Body of pancreas (tissue), 4 donors: ENCODE measurements at places on chromosomes 13 and 19.

GRCh38 chr13:100881291-100881864 lies 206.8 kb upstream of the TMTC4 start:
- no peak for DNase-seq
- H3K36me3 ChIP-seq = no peaks in the 10 kb centered on the region
- no peaks in the 10 kb centered on the region for H3K27me3 ChIP-seq

- peaks cover 5% of the 10 kb centered on the region for H3K4me1 ChIP-seq
- H3K36me3 ChIP-seq = no peaks in the 10 kb centered on the region
- no peak overlapping the region for H3K27ac ChIP-seq
- DNase-seq = no peak
- no peak overlapping the region for H3K4me3 ChIP-seq
These were observed 2.3 kb downstream of the MATK start for GRCh38 chr19:3783660-3784584.

GRCh38 chr13:44305286-44305685 lies 68.3 kb upstream of the SERP2 start:
- peaks cover 20% of the 10 kb centered on the region for H3K4me1 ChIP-seq
- H3K36me3 ChIP-seq = no peaks in the 10 kb centered on the region
- no peak overlapping the region for H3K4me3 ChIP-seq

DNA sequence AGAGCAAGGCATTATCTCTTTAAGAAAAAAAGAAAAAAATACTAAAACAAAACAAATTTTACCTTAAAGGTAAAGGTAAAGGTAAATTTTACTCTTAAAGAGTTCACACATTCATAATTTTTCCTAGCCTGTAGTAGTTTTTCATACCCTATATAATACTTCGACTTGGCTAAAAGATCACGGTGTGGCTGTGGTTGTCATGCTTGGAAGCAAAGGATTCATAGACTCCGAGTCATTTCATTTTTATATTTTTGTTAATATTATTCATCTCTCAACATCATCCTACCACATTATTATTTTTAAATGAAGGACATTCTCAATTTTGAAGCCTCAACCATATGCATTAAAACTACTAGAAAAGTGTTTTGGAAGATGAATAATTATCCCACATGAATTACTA lies 52.7 kb downstream of the PIBF1 start:
- no peaks in the 10 kb centered on the region for H3K27me3 ChIP-seq
- H3K36me3 ChIP-seq = no peaks in the 10 kb centered on the region
- H3K4me1 ChIP-seq = no peaks in the 10 kb centered on the region
- no peak for DNase-seq
- H3K4me3 ChIP-seq = no peak overlapping the region

DNA sequence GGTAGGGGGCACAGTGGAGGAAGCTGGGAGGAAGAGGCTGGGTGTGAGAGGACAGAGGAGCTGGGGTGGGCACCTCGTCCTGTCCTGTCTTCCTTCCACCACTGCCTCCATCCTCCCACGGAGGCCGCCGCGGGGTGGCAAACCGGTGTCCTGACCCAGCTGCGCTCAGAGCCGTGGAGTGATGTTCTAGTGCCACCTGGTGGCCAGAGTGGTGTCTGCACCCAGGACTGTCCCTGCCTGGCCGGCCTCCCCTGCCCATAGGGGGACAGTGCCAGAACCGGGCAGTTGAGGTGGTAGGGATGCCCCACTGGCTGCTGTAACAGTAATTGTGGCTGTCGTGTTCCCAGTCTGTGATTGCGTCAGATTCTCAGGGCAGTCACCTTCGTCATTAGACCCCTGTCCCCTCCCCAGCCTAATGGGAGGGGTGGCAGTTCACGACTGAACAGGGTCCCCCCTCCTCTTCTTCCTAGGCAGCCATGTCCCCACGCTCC lies 11.1 kb upstream of the ARRDC2 start:
- peak; percentile 86 for DNase-seq
- H3K4me3 ChIP-seq = no peak overlapping the region
- H3K27me3 ChIP-seq = no peaks in the 10 kb centered on the region
- H3K4me1 ChIP-seq = peaks cover 9% of the 10 kb centered on the region
- no peaks in the 10 kb centered on the region for H3K36me3 ChIP-seq

DNA sequence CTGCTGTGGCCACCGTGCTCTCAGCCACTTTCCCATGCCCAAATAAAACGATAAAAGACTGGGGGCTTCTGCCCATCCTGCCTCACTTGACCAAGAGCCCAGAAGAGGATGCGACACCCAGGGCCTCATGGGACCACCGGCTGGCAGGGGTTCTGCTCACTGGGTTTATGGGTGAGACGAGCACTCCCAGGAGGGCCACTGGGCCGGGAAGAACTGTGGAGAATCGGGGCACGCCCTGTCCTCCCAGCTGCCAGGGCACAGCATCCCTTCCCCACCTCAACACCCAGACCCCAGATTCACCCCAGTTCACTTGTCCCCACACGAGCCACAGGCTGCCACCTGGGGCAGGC lies 4.7 kb upstream of the F10 start:
- H3K36me3 ChIP-seq = no peaks in the 10 kb centered on the region
- no peak overlapping the region for H3K4me3 ChIP-seq
- H3K4me1 ChIP-seq = peaks cover 5% of the 10 kb centered on the region
- no peaks in the 10 kb centered on the region for H3K27me3 ChIP-seq
- H3K27ac ChIP-seq = no peak overlapping the region

- H3K27ac ChIP-seq = no peak overlapping the region
- no peak for DNase-seq
- no peaks in the 10 kb centered on the region for H3K4me1 ChIP-seq
- no peaks in the 10 kb centered on the region for H3K27me3 ChIP-seq
These were observed 295.8 kb downstream of the FOXO1 start for GRCh38 chr13:40370661-40371060.

GRCh38 chr19:50050406-50051227 lies 24.8 kb downstream of the ZNF473 start:
- H3K27ac ChIP-seq = peak overlapping the region; percentile 61
- peak overlapping the region; percentile 26 for H3K4me3 ChIP-seq
- H3K36me3 ChIP-seq = peaks cover 1% of the 10 kb centered on the region

DNA sequence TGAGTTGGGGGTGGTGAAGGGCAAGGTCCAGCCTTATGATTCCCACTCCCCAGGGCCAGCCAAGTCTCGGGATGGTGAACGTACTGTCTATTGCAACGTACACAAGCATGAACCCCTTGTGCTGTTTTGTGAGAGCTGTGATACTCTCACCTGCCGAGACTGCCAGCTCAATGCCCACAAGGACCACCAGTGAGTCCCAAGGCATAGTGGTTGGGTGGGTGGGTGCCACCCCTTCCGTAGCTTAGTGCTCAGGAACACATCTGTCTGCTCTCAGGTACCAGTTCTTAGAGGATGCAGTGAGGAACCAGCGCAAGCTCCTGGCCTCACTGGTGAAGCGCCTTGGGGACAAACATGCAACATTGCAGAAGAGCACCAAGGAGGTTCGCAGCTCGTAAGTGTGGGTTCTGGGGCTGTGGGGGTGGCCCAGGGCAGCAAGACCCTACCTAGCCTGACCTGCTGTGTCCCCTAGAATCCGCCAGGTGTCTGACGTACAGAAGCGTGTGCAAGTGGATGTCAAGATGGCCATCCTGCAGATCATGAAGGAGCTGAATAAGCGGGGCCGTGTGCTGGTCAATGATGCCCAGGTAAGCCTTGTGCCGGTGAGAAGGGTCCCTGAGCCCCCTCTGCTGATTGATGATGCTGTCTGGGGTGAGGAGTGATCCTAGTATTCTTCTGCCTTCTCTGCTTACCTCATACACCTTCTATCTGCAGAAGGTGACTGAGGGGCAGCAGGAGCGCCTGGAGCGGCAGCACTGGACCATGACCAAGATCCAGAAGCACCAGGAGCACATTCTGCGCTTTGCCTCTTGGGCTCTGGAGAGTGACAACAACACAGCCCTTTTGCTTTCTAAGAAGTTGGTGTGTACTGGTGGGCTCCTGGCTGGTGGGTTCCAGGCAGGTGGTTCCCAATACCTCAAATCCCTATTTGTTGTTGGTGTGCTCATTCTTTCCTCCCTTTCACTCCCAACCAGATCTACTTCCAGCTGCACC lies 3.8 kb downstream of the TRIM28 start:
- H3K4me3 ChIP-seq = no peak overlapping the region
- H3K4me1 ChIP-seq = peaks cover 27% of the 10 kb centered on the region
- no peaks in the 10 kb centered on the region for H3K27me3 ChIP-seq
- no peak for DNase-seq
- no peak overlapping the region for H3K27ac ChIP-seq
- H3K36me3 ChIP-seq = peaks cover 12% of the 10 kb centered on the region

- no peak overlapping the region for H3K4me3 ChIP-seq
- H3K27me3 ChIP-seq = no peaks in the 10 kb centered on the region
- DNase-seq = peak; percentile 41
- H3K36me3 ChIP-seq = no peaks in the 10 kb centered on the region
These were observed 23.9 kb upstream of the OXGR1 start for GRCh38 chr13:97018029-97018819.

DNA sequence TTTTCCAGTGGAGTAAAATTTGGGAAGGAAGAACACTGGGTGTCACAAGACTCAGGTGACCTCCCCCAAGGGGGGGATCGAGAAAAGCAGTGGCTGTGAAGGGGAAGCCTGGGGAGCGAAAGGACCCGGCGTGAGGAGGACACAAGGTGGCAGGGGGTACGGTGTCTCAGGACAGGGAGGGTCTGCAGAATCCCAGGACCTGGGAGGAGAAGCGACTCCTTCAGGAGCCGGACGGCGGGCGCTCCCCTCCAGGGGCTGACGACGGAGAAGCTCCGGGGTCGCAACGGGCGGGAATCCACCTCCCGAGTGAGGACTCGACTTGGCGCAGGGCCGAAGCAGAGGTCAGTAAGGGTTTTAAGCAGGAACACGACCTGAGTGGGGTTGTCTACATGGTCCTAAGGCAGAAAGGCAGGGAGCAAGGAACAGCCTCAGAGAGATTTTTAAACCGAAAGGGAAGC lies 529 bp downstream of the ZNF836 start:
- DNase-seq = peak; percentile 33
- H3K4me1 ChIP-seq = peaks cover 6% of the 10 kb centered on the region
- no peaks in the 10 kb centered on the region for H3K27me3 ChIP-seq
- no peaks in the 10 kb centered on the region for H3K36me3 ChIP-seq
- peak overlapping the region; percentile 48 for H3K27ac ChIP-seq

DNA sequence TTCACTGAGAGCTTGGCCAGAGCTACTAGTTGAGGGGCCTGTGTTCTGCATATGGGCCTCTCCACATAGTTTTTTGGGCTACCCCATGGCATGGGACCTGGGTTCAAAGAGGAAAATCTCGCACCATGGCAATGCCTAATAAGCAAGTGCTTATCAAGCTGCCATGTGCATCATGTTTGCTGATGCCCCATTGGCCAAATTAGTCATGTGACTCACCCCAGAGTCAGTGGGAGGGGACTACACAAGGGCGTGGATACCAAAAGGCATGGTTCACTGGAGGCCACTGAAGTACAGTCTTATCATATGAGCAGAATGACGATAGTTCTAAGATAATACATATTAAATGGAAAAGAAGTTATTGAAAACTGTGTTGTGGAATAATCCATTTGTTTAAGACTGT lies 214.8 kb downstream of the LMO7 start:
- H3K4me1 ChIP-seq = no peaks in the 10 kb centered on the region
- H3K27ac ChIP-seq = no peak overlapping the region
- no peak for DNase-seq

GRCh38 chr13:40600149-40600751 lies 66.2 kb downstream of the FOXO1 start:
- DNase-seq = no peak
- H3K4me1 ChIP-seq = peaks cover 53% of the 10 kb centered on the region

GRCh38 chr19:14479975-14480699 lies 5.0 kb upstream of the PTGER1 start:
- no peak overlapping the region for H3K4me3 ChIP-seq
- H3K36me3 ChIP-seq = peaks cover 6% of the 10 kb centered on the region
- no peak overlapping the region for H3K27ac ChIP-seq
- DNase-seq = no peak
- H3K27me3 ChIP-seq = no peaks in the 10 kb centered on the region
- H3K4me1 ChIP-seq = peaks cover 7% of the 10 kb centered on the region

- no peaks in the 10 kb centered on the region for H3K27me3 ChIP-seq
- no peak overlapping the region for H3K27ac ChIP-seq
- no peaks in the 10 kb centered on the region for H3K4me1 ChIP-seq
- no peaks in the 10 kb centered on the region for H3K36me3 ChIP-seq
- no peak overlapping the region for H3K4me3 ChIP-seq
These were observed 21.1 kb upstream of the ZNF766 start for GRCh38 chr19:52248241-52248640.

GRCh38 chr13:48050550-48050949 lies 13.0 kb downstream of the NUDT15 start:
- H3K27me3 ChIP-seq = no peaks in the 10 kb centered on the region
- no peaks in the 10 kb centered on the region for H3K4me1 ChIP-seq
- DNase-seq = no peak

- no peaks in the 10 kb centered on the region for H3K27me3 ChIP-seq
- no peaks in the 10 kb centered on the region for H3K4me1 ChIP-seq
- no peak overlapping the region for H3K27ac ChIP-seq
- no peaks in the 10 kb centered on the region for H3K36me3 ChIP-seq
- no peak overlapping the region for H3K4me3 ChIP-seq
These were observed 127.3 kb upstream of the EDNRB start for GRCh38 chr13:78045916-78046315.

DNA sequence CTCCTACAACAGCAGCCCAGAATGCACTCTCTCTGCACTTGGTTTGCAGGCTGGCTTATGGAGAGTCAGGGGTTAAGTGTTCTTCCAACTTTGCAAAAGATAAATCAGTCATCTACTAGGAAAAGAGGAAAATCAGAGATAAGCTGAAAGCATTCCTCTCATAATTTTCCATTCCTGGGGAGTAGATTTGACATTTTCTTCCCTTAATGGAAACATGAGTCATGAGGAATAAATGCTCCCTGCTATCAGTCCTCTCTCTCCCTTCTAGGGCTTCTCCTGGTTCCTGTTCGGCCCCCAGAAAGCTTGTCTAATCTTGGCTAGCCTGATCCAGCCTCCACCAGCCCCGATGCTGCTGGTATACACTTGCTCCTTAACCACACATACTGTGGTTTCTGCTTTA lies 28.4 kb upstream of the ENOX1 start:
- H3K27ac ChIP-seq = no peak overlapping the region
- no peaks in the 10 kb centered on the region for H3K4me1 ChIP-seq
- H3K36me3 ChIP-seq = no peaks in the 10 kb centered on the region
- DNase-seq = no peak
- H3K27me3 ChIP-seq = no peaks in the 10 kb centered on the region

- no peak overlapping the region for H3K27ac ChIP-seq
- H3K4me1 ChIP-seq = no peaks in the 10 kb centered on the region
- DNase-seq = no peak
- no peaks in the 10 kb centered on the region for H3K36me3 ChIP-seq
- H3K27me3 ChIP-seq = no peaks in the 10 kb centered on the region
These were observed 221.1 kb downstream of the DNAJC15 start for GRCh38 chr13:43244481-43244880.

DNA sequence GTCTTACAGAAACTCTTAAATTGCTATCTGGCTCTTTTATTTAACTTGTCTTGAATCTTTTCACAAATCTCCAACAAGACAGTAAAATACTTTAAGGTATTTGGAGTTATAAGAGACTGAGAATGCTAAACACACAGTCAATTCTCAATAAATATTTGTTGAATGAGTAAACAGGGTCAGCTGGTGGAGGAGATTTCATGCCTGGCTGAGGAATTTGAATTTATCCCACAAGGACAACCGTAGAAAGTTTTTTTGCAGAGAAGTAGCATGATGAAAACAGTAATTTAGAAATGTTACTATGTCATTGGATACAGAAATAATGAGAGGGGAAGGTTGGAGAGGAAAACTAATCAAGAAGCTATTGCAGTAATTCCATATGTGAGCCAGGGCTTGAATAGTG lies 1223.7 kb downstream of the PCDH17 start:
- H3K36me3 ChIP-seq = no peaks in the 10 kb centered on the region
- DNase-seq = no peak
- H3K4me3 ChIP-seq = no peak overlapping the region
- no peaks in the 10 kb centered on the region for H3K27me3 ChIP-seq
- H3K27ac ChIP-seq = no peak overlapping the region
- no peaks in the 10 kb centered on the region for H3K4me1 ChIP-seq

GRCh38 chr13:114166381-114167131 lies 12.5 kb upstream of the CFAP97D2 start:
- no peak overlapping the region for H3K4me3 ChIP-seq
- DNase-seq = no peak
- no peaks in the 10 kb centered on the region for H3K36me3 ChIP-seq
- H3K27me3 ChIP-seq = no peaks in the 10 kb centered on the region
- no peak overlapping the region for H3K27ac ChIP-seq
